ENCODE measurements at places on chromosomes 4 and X.

DNA sequence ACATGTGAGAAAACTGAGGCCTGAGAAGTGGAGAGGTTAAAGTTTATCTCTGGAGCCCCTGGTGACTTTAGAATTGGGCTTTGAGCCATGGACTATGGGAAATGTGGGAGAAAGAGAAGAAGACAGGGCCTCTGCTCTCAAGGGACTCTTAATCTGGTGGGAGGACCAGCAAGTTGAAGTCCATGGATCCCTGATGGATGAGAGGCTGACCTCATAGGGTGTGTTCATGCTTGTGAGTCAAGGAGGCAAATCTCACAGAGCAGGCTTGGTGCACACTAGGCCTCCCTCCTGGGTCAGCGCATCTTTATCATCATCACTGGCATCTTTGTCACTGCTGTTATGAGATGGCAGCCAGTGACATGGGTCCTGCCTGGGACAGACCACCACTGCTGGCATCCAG, 211.9 kb downstream of the AFAP1 start:
- no peak for DNase-seq

GRCh38 chrX:11386001-11386523, 92.8 kb downstream of the AMELX start:
- no peak for DNase-seq

DNA sequence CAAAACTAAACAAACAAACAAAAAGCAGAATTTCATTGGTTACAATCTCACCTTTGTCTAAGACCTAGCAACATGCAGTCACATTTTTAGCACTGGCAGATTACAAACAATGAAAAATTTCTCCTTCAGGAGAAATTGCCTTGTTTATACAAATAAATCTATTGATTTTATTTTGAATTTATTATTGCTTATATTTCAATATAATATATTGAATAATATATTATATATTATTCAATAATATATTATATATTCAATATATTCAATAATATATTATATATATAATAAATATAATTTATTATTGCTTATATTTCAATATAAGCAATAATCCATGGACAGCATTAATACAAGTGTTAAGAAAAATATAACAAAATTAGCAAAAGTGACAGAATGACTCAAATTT, 131.7 kb downstream of the ADGRA3 start:
- DNase-seq = no peak

DNA sequence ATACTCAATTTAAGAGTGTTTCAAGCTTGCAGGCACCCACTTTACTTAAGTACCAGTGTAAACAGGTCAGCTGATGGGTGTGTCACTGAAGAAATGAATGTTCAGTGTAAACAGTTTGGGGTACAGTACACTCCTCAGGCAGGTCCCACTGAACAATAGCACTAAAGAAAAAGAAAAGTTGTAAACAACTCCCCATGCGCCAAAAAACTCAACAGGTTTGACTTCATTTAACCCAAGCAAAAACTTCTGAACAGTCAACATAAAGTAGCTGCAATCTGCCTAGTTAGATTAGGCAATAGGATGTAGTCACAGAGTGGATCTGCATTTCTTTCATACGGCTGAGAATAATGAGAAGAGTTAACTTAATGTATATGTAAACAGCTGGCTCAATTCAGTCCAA, 93.2 kb downstream of the FAM13A start:
- no peak for DNase-seq

- no peak for DNase-seq
Observed at GRCh38 chr4:26263165-26263564, 57.6 kb upstream of the RBPJ start.

GRCh38 chrX:35461164-35461563, 337.0 kb upstream of the MAGEB16 start:
- DNase-seq = no peak
